ENCODE measurements at places on chromosomes 5 and 9.

DNA sequence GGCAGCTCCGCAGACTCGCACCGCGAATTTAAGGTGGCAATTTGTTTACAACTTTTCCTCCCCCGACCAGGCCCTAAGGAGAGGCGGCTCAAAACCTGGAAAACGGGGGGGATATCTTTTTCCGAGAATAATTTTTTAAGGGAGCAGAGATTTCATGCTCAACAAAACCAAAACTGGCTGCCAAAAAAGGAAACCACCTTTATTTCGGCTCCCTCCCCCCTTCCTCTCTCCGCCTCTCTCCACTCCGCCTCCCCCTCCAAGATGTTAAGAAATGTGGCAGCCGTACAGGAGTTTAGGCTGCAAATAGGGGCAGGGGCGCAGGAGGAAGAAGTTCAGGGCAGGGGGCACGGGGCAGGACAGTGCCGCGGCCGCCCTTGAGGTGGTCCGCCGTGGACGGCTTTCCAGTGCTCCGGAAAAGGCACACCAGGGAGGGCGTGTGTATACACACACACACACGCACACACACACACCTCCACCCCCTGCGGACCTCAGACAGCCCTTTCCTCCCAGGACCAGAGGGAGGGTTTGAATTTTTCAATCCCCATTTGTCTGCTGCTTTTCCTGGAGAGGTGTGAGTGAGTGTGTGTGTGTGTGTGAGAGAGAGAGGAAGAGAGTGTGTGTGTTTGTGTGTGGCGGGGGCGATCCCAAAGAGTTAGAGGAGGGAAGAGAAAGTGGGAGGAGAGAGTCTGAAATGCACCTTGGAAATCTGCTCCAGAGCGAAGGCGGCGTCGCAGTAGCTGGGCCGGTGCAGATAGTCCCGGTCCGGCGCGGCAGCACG, 9.1 kb downstream of the PTCH1 start:
- DNase-seq, result peak; percentile 84

DNA sequence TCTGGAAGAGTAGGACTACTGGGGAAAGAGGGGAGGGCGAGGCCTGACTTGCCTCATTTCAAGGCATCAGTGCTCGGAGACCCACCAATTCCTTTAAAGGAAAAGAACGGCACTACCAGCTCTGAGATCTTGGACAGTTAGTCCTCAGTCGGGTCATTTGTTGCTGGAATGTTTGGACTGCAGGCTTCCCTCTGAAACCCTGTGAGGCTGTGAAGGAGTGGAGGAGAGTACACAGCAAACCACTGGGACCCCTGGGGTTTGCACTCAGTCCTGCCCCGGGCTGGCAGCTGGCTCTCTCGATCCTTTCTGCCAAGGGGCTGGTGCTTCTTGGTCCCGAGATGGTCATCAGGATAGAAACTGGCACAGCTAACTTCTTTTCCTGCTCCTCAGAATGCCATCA, 194.5 kb downstream of the TRIO start:
- no peak for DNase-seq

DNA sequence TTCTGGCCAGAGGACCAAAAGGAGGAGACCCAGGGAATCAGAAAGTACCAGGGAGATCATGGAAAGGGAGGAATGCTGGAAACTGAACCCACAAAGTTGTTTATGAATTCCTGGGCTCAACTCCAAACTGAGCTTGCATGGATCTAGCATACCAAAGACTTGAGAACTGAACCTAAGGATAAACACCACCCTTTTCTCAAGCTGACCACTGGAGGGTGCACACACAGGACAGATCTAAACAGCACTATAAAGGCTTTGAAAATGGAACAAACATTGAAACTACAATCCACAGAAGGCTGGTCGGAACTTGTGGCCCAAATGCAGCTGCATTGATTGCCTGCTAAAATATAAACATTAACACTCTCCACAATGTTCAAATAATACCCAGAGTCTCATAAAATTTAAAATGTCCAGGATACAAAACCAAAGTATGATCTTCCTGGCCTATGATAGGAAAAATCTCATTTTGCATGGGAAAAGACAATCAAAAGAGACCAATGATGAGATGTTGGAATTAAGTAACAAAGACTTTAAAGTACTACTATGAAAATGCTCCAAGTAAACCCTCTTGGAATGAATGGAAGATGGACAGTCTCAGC, 15.6 kb upstream of the IRF1 start:
- peak; percentile 74 for DNase-seq

DNA sequence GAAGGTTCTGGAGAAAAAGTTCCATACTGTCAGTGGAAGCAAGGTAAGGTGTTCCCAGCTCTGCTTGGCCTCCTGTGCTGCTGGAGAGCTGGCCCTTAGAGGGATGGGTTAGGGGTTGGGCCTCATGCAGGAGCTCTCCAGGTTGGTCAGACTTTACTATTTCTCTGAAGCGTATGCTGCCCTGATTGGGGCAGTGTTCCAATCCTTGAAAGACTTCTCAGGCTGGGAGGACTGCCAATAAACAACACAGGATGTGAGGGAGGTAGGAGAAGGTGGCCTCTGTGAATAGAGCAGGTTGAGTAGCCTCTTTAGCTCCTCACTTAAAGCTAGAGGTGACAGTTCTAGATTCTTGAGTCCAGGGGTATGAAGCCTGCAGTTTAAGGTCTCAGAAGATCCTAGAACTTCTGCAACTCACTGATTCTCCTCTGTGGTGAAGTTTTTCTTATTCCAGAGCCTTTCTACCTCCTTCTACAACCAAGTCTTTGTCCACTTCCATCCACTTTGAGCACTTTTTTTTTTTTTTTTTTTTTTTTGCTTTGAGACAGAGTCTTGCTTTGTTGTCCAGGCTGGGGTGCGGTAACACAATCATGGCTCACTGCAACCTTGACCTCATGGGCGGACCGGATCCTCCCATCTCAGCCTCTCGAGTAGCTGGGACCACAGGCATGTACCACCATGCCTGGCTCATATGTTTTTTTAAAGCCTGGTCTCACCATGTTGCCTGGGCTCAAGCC, 3.0 kb downstream of the HNRNPAB start:
- DNase-seq, result peak; percentile 58

DNA sequence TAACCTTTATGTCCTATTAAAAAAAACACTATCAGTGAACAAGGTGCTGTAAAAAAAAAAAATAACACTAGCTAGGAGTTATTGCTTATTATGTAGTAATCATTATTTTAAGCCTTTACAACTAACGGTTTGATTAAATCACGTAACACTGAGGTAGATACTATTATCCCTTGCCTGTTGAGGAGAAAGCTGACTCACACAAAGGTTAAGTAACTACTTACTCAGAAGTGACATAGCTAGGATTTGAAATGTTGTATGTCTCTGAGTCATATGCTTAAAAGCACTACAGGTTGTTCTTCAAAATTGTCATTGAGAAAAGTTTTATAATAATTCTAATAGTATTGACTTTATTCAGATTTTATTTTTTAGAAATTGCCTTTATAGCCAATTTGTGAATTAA, 8.8 kb downstream of the TENT2 start:
- no peak for DNase-seq

GRCh38 chr9:18611971-18612370, 138.0 kb downstream of the ADAMTSL1 start:
- no peak for DNase-seq

Measured in activated CD4-positive, alpha-beta T cell treated with anti-CD3 and anti-CD28 coated beads, Interleukin-2, amount 10 ng/mL, durations not matched to agents 24 days and 14 days (primary cell).